HL-60 (cell line): ENCODE measurements at places on chromosomes 7 and 10.
A peak's percentile ranks its signal among the peaks of the same experiment; 100 is the strongest.

- DNase-seq: no peak
Measured at GRCh38 chr10:110802090-110802489, 69.6 kb upstream of the PDCD4 start.

DNA sequence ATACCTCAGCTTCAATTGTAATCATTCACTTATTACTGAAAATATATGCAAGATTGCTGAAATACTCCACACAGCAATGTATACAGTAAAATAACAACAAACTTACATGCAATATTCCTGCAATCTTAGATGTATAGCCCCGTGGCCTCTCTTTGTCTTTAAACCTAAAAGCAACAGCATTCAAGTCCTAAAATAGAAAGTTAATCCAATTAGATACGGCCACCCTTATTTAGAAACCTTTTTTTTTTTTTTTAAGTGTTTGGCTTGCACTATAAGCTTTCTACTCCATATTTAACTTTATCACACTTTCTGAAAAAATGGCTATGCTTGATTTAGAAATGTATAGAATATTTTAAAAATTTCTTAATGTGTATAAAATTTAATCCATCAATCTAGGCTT, 67.6 kb downstream of the IDE start:
- DNase-seq: no peak

GRCh38 chr7:136386876-136387275, 409.7 kb upstream of the MTPN start:
- DNase-seq: no peak

GRCh38 chr7:113945018-113945938, 26.5 kb upstream of the PPP1R3A start:
- DNase-seq: no peak

- DNase-seq: no peak
Measured at GRCh38 chr10:119468542-119469324, 73.8 kb downstream of the RGS10 start.

DNA sequence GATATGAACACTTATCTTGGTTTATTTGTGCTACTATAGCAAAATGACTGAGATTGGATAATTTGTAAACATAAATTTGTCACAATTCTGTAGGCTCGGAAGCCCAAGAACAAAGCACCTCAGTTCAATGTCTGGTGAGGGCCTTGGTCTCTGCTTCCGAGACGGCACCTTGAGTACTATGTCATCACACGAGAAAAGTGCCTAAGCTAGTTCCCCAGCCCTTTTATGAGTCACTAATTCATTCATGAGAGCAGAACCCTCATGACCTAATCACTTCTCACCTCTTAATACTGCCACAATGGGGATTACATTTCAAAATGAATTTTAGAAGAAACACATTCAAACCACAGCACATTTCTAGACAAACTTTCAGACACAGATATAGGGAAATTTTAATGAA, 52.0 kb upstream of the PRSS1 start:
- no peak for DNase-seq

DNA sequence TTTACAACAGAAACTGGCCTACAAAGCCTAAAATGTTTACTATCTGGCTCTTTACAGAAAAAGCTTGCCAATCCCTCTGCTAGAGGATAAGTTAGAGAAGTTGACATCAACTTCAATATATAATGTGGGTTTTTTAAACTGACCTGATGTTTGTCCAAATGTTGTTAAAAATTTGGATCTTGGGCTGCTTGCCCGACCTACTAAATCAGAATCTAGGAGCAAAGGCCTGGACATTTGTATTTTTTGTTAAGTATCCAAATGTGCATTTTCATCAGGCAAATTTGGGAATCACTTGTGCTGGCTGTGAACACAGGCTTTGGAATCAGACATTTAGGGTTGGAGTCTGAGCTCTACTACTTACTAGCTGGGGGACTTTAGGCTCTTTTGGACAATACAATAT, 252.7 kb upstream of the CSTF2T start:
- no peak for DNase-seq

GRCh38 chr10:96896884-96897589, 64.9 kb downstream of the LCOR start:
- DNase-seq: no peak

DNA sequence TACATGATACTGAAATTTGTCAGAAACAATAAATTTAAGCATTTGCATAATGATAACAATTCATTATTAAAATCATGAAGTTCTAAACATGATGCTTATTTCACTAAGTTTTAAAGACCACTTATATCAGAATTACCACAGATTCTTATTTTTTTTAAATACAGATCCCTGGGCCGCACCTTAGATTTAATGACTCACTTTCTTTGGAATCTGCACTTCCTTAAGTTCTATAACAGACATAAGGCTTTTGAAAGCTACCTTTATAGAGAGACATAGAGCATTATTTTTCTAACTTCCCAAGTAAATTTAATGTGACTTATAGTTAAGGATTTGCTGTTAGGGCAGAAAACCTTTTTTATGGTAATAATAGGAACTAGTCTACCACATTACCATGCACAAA, 214.9 kb downstream of the IPMK start:
- no peak for DNase-seq

- DNase-seq: no peak
Measured at GRCh38 chr10:69715156-69715898, 85.3 kb downstream of the FAM241B start.

DNA sequence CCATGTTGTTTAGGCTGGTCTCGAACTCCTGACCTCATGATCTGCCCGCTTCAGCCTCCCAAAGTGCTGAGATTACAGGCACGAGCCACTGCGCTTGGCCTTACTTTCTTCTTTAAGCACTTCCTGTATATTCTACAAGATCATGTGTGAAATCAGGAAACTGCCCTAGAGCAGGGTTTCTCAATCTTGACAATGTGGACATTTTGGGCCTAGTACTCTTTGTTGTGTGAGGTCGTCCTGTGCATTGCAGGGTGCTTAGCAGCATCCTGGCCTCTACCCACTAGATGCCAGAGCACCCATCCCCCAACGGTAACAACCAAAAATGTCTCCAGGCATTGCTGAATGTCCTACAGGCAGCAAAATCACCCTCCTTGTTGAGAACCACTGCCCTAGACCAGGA, 24.7 kb downstream of the RRP12 start:
- DNase-seq: peak; percentile 94

GRCh38 chr7:131327049-131327625, 539 bp upstream of the MKLN1 start:
- peak; percentile 11 for DNase-seq

DNA sequence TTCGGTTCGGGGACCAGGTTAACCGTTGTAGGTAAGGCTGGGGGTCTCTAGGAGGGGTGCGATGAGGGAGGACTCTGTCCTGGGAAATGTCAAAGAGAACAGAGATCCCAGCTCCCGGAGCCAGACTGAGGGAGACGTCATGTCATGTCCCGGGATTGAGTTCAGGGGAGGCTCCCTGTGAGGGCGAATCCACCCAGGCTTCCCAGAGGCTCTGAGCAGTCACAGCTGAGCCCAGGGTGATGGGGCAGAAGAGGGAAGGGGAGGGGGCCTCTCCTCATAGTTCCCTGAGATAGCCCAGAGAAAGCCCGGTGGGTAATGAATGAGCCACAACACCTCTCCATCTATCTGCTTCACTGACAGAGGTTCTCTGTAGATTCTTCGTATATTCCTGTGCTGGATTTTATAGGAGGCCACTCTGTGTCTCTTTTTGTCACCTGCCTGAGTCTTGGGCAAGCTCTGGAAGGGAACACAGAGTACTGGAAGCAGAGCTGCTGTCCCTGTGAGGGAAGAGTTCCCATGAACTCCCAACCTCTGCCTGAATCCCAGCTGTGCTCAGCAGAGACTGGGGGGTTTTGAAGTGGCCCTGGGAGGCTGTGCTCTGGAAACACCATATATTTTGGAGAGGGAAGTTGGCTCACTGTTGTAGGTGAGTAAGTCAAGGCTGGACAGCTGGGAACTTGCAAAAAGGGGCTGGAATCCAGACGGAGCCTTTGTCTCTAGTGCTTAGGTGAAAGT, 16.4 kb downstream of the PRSS2 start:
- DNase-seq: no peak

DNA sequence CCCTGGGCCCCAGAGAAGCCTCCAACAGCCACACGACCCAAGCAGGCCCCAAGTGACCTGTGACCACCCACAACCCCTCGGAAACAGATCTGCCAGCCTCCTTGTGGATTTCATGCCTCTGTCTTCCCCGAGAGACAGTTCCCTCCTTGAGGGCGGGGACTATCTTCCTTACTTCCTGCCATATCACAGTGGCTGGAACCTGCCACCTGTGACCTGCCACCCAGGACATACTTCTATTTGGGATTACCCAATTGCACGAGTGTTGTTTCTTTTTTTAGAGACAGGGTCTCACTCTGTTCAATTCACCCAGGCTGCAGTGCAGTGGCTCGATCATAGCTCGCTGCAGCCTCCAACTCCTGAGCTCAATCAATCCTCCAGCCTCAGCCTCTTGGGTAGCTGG, 25.9 kb downstream of the TNRC18 start:
- DNase-seq: no peak

DNA sequence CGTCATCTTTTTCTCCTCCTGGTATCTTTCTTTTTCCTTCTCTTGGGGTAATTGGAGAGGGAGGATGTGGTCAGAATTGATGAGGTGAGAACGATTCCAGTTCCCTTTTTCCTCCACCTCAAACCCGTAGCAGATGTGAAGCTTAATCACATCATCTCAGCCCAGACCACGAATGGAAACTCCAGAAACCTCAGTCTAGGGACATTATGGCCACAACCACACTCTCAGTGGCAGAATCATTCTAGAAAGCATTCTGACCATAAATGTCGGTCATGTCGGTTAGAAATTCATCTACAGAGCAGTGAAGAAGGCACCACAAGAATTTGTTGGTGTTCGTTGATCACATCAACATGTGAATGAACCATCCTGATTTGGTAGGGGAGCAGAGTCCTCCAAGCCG, 78.7 kb downstream of the GATA3 start:
- no peak for DNase-seq

DNA sequence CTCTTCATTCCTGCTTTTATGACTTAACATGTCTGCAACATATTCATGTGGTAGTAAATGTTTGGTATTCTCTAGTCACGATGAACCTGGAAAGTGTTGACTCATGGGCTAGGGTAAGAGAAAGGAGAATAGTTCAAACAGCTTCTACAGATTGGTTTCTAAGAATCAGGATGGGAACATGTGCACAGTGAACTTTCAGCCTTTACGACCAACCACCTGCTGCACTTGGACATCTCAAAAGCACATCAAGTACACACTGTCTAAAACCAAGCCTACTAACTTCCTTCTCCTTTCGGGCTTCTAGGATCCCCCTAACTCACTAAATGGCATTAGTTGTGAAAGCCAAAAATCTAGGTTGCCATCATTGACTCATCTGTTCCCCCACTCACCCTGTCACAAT, 85.5 kb downstream of the CUL2 start:
- peak; percentile 61 for DNase-seq

DNA sequence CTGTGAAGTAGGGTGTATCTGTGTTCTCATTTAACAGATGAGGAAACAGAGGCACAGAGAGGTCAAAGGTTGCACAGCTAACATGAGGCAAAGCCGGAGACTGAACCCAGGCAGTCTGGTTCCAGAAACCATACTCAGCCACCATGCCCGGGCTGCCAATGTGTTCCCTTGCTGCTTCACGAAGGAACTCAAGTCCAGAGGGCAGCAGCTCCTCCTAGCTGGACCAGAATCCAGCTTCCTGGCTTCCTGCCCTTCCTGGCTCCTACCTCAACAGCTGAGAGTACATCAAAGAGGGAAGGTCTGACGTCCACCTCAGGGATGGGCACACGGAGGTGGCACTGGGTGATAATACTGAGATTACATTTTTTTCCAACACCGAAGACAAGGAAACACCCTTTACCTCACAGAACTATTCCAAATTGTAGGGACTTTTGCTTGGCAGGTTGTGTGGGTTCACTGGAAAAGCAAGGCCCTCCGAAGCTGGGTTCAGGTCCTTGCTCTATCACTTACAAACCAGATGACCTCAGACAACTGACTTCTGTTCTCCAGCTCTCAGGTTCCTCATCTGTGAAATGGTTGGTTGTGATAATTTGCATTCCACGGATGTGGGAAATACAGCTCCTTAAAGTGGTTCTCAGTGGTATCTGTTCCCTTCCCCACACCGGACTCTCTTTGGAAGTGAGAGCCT, 154.1 kb upstream of the ZMIZ1 start:
- no peak for DNase-seq

DNA sequence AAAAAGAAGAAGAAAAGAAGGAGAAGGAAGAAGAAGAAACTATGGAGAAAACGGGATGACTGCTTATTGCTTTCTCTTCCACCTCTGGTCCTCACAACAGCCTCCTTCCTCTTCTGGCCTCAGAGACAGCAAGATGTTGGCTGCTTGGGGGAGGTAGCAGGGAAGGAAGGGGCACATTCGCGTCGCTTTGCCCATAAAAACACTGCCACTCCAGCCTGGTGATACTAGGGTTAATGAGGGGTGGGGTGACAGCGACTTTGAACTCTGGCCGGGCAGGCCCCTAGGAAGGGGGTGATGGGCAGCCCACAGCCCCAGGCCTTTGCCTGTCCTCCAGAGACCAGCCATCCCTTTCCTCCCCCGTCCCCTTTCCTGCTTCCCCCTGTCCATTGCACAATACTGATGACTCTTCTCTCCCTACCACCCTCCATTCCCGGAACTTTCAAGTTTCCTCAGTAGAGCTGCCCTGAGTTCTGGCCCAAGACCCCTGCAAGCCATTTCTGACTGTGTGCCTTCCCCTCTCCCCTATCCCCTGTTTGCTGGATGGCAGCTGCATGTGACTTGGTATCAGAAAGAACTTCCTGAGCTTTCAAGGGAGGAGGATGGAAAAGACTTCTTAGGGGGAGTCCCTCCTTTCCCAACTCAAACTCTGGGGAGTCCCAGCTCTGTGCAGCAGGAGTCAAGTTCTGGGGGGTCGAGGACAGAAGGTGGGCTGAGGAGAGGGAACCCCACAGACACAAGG, 2.2 kb upstream of the CUEDC2 start:
- DNase-seq: peak; percentile 43

DNA sequence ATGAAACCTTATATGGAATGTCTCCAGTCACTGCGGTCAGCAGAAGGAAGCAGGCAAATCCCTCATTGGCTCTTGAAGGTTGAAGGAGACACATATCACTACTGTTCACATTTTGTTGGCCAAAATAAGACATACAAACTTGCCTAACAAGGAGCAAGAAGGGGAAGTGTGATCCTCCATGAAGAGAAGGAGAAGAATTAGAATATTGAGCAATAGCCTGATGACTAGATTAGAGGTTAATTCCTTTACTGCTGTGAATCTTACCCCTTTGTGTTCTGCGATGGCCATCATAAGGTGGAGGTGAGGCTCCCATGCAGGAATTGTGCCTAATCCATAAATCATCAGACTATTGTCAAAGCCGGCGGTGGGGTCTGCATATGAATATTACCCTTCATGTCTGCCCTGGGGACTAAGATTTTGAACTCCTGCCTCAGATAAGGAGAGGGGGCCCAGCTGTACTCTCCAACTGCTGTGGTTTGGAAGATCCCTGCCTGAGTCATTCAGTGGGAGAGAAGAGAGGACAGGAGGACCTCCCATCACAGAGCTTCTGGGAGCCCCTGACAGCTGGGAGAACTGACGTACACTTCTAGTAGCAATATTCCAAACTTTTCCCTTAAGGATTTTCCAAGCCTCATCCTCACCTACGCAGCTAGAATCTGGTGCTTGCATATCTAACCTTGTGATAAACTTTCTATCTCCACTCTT, 398.5 kb downstream of the REEP3 start:
- DNase-seq: peak; percentile 17
